ENCODE measurements at places on chromosomes 4 and X.

DNA sequence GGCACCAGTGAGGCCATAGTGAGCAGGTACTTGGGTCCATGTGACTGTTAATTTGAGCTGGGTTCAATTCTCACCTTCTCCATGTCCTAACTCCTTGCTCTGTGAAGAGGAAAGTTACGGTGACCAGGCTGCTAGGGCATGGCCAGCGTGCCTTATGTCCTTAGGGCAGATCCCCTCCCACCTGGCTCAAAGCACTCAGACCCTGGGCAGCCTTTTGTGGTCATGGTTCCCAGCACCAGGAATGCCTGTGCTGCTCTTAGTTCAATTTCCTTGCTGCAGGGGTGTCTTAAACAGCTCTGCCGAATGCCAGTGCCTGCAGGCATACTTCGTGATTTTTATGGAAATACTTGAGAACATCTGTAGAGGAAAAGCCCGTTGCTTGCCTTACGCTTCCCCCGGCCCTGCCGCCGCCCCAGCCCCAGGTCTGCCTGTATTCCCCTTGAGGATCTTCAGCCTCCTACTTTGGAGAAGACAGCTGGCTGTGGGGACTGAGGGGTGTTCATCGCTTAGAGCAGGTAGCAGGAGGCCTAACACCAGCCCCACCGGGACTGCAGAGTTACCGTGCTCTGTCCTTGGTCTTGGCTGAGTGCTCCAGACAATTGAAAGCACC, 3.1 kb upstream of the CDK16 start:
- no peak for DNase-seq

GRCh38 chr4:69523385-69524132, 27.9 kb upstream of the UGT2B4 start:
- DNase-seq, result no peak

DNA sequence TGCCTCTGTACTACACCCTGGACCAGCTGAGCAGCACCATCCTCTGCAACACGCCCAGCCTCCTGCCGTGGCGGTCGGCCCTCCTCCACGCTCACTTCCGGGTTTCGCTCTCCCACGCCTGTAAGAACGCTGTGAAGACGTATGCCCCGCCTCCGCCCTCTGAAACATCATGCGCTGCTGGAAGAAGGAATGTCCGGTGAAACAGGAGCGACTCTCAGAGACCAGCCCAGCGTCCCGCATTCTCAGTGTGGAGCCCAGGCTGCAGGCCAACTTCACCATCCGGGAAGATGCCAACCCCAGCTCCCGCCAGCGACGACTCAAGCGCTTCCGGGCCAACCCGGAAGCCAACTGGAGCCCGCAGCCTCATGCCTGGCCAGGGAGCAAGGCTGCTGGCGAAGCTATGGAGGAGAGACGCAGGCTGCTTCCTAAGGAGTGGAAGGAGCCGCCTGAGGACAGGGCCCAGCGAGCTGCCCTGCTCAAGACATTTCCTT, 186.1 kb upstream of the SLITRK2 start:
- no peak for DNase-seq

- DNase-seq, result no peak
These were observed at the start of gene DCLK2 for GRCh38 chr4:150078041-150078578. TSS of gene DCLK2 (plus strand) at chr4:150078445. CDS start at chr4:150079028, 583 bp downstream.

- DNase-seq, result no peak
These were observed 148.5 kb downstream of the PPP3CA start for GRCh38 chr4:101198682-101199339.

- DNase-seq, result no peak
These were observed 64.0 kb downstream of the LNX1 start for GRCh38 chr4:53527326-53527725.

DNA sequence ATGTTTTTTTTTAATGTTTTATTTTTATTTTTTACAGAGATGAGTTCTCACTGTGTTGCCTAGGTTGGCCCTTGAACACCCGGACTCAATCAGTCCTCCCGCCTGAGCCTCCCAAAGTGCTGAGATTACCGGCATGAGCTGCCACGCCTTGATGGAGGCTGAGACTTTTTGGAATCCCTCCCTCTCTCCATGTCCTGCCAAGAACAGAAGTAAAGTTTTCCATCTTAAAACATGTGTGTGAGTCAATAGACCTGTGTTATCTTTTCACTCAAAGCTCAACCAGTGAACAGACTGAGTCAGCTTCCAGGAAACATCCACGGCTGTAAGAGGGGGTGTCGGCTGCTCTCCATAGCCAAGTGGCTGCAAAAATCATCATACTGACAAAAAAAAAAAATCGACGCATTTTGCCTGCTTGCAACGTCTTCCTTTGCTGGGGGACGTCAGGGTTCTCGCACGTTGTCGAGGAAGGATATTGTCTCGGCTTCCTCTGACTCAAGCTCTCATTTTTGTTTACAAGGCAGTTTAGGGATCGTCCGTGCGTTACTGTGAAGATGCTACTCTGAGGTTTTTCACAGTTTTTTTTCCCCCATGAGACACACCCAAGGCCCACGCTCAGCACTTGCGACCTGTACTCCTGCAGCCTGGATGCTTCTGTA, 10.0 kb upstream of the ASMTL start:
- DNase-seq, result peak; percentile 71

DNA sequence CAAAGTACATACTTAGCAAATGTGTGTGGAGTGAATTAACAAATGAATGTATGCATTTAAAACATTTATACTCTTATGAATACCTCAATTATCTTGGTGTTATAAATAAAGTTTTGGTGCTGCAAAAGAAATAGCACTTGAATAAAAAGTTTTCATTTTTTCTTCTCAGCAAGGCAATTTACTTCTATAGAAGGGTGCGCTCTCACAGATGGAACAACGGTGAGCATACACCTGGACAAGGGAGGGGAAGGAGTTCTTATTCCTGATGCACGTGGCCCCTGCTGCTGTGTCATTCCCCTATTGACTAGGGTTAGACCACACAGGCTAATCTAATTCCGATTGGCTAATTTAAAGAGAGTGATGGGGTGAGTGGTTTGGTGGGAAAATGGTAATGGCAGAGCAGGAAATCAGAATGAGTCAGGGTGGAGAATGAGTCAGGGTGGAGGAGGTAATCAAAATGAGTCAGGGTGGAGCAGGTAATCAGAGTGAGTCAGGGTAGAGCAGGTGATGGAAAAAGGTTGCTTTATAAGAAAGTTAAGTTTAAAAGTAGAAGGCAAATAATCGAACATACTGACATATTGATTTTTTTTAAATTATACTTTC, 28.2 kb upstream of the PGK1 start:
- no peak for DNase-seq

GRCh38 chr4:22372986-22373385, 142.9 kb downstream of the ADGRA3 start:
- DNase-seq, result no peak

GRCh38 chrX:72545990-72546389, 26.7 kb downstream of the HDAC8 start:
- DNase-seq, result no peak

DNA sequence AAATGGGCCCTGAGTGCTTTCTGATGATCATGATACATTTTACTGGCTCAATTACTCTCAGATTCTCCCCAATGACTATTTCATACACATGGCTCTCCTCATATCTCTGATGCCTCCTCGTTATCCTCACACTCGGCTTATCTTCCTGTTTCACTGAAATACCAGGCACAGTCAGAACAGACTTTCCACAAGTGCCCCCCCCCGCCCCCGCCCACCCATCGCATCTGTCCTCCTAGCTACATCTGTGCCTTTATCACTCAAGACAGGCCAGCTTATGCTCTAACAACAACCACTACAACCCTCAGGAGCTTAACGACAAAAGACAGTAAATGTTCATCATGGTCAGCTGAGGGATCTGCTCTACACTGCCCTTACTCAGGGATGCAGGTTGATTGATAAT, 610.6 kb upstream of the DIPK2B start:
- no peak for DNase-seq

DNA sequence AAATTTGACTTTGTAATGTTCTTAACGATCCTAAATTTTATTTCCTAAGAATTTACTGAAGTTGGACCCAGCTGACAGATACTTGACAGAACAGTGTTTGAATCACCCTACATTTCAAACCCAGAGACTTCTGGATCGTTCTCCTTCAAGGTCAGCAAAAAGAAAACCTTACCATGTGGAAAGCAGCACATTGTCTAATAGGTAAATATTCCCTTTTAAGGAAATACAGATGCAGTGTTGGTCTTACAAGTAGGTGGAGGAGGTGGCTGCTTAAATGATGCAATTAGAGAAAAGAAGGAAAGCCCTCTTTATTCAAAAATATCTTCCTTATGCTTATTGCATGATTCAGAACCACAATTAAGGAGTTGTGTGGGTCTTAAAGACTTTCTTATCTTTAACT, 73.5 kb downstream of the RS1 start:
- DNase-seq, result no peak

- no peak for DNase-seq
These were observed 559.6 kb downstream of the SPRY1 start for GRCh38 chr4:123956204-123956603.

DNA sequence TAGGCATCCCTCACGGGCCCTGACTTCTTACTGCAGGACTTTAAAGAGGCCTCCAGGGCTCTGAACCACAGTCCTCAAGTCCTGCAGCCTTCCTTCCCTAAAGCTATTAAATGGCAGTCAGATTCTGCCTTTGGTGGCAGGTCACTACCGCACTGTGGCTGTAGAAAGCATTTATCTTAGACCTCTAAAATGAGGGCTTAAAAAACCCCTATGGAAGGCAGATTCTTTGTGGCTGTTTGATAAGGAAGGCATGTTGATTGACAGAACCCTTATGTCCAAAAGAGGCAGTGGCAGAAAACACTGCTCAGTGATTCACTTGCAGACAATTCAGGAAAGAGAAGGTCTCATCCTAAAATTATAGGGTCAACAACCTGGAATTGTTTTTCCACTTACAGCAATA, 79.2 kb downstream of the FBXL5 start:
- no peak for DNase-seq

- DNase-seq, result no peak
These were observed 21.2 kb upstream of the SLC7A11 start for GRCh38 chr4:138263247-138263816.

DNA sequence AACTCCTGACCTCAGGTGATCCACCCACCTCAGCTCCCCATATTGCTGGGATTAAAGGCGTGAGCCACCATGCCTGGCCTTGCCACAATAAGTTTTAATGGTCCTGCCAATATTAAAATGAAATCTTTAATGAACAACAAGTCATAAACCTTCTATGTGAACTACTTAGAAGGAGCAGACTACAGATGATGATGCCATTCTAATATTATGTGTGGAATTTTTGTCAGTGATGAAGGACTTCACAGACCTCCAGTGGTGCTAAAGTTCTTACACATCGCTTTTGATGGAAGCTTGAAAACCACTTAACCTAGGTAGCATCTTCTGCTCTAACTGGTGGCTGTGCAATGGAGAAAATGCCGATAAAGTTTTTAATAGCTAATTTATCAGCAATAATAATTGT, 331.4 kb downstream of the CCSER1 start:
- DNase-seq, result no peak

DNA sequence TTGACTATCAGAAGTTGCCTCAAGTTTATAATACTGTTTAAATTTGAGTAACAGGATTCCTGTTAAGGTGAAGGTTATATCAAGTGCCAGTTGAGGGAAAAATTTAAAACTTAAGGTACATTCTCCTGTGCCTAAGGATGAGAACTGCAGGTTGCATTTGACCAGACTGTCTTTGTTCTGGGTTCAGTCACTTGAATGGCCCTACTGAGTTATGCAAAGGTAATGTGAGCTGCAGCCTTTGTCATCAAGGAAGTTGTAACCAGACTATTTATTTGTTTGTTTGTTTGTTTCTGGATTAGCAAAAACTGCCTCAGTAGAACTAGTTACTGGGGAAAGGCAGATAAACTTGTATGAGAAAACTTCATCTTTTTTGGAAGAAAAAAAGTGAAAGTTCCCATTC, 131.9 kb downstream of the ATOH1 start:
- no peak for DNase-seq

GRCh38 chr4:174137698-174138097, 145.8 kb downstream of the FBXO8 start:
- no peak for DNase-seq

- DNase-seq, result no peak
These were observed 109.9 kb downstream of the ZNF330 start for GRCh38 chr4:141330616-141331015.

DNA sequence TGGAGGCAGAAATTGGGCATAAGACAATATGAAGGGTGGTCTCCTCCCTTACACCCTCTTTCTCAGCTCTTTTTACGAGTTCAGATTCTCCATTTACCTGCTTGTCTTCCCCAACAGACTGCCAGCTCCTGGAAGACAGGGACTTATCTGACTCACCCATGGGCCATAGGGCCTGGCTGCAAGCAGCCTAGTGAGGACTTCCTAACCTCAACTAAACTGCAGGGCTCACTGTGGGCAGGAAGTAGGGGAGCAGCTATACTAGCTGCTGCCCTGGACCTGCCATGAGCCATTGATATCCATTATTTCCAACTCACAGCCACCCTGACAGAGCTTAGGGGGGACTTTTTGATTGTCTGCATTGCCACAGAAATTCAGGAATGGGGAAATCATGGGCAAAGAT, 11.5 kb upstream of the ZNF718 start:
- no peak for DNase-seq

DNA sequence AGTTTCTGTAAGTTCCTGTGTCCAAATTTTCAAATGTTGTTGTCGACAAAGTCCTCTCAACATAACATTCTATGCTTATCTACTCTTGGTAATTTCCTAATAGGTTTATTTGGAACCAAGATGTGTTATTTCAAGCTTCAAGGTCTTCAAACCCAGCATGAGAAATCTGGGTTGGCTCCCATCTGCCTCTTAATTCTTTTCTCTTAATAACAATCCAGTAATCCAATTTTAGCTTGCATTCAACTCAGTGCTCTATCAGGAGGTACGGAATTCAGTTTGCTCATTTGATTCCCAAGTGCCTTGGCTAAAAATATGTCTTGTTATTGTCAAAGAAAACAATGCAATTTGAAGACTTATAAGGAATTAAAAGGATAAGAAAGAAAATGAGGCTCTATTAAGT, 235.5 kb upstream of the MID1 start:
- no peak for DNase-seq

GRCh38 chr4:55947254-55947882, 1.4 kb upstream of the CEP135 start:
- no peak for DNase-seq

GRCh38 chrX:44871931-44872820, 812 bp upstream of the KDM6A start:
- DNase-seq, result peak; percentile 39

DNA sequence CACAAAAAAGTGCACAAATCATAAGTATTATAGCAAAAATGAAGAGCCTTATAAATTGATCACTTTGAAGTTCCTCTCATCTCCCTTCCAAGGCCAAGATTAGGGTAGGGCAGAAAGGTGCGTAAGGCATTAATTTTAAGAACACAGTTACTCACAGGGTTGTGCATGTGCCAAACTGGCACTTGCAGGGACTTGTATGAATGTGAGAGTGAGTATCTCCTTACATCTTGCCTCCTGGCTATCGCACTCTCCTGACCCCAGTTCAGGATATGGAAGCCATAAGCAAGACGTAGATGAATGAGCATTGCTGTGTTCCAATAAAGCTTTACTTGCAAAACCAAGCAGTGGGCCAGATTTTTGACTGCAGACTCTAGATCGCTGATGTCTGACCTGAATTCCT, 510.1 kb upstream of the AADAT start:
- no peak for DNase-seq

- no peak for DNase-seq
These were observed 238.4 kb upstream of the PSAPL1 start for GRCh38 chr4:7673121-7673520.

Data from activated gamma-delta T cell treated with Interleukin-2 at 50 U/mL for 16 hours (primary cell).